AG04449 (cell line): ENCODE measurements at places on chromosomes 4 and X.

- no peak for DNase-seq
These were observed 88.6 kb downstream of the HHIP start for GRCh38 chr4:144734522-144734921.

- DNase-seq: no peak
These were observed 14.7 kb upstream of the SEC24D start for GRCh38 chr4:118850488-118851173.

DNA sequence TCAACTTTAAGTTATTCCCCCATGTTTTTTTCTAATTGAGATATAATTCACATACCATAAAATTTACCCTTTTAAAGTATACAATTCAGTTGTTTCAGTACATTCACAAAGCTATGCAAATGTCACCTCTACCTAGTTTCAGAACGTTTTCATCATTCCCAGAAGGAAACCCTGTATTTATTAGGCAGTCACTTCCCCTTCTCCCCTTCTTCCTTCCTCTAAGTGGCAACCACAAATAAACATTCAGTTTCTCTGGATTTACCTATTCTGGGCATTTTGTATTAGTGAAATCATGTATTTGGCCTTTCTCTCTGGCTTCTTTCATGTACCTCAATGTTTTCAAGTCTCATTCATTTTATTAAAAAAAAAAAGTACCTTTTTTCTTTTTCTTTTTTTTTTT is 101.9 kb downstream of the TET2 start:
- no peak for DNase-seq

GRCh38 chrX:55919367-55920221 is 202.0 kb downstream of the RRAGB start:
- no peak for DNase-seq

GRCh38 chrX:70322784-70323183 is 32.9 kb downstream of the KIF4A start:
- DNase-seq: no peak

DNA sequence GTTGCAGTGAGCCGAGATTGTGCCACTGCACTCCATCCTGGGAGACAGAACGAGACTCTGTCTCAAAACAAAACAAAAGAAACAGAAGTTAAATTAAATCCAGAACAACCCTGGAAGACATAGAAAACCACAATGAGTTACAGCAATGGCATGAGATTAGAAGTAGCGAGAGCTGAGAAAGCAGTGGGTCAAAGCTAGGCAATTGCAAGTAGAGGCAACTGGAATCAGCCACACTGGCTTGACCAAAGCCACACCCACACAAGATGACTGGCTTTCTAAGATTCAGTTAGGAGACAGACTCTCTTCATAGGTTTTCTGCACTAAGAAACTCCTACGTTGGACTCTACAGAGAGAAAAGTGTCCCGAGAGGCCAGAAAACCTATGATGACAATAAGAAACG is 443.0 kb downstream of the GPM6A start:
- DNase-seq: no peak

DNA sequence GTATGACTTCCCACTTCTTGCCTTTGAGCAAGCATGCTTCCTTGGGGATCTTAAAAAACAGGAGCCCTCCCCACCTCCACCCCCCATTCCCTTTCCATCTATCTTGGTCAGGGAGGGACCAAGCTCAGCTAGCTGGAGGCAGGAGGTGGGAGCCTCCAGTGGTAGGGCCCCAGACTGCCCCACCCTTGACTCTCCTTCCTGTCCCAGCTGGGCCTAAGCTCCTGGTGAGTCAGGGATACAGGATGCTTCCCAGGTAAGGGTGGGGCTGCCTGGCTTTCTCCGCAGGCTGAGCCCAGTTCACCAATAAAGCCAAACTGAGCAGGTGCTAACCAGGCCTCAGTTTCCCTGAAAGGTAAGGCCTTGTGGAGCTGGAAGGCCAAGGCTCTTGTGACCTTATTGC is 15.2 kb downstream of the EFNB1 start:
- no peak for DNase-seq

- no peak for DNase-seq
These were observed 98.6 kb upstream of the SCML1 start for GRCh38 chrX:17638731-17639130.
